ENCODE measurements at places on chromosomes 3 and 15. TPM values are rescaled to one million over a fixed set of nuclear protein-coding genes. Genes with fewer than 3 reads are reported as not detected.

The LYZL4 gene
- not detected for total RNA-seq

The C3orf18 gene
- 30.9 TPM for total RNA-seq

The PDZRN3 gene
- total RNA-seq, result 26.0 TPM

The TTLL13 gene
- not detected for total RNA-seq

The TSEN2 gene
- 13.9 TPM for total RNA-seq

The MED12L gene
- total RNA-seq, result 1.0 TPM

The SEMA3G gene
- 0.13 TPM for total RNA-seq

The FRMD5 gene
- total RNA-seq, result 10.0 TPM

The TUSC7 gene
- total RNA-seq, result not detected

The SLC38A3 gene
- total RNA-seq, result not detected

The NT5DC2 gene
- total RNA-seq, result 117 TPM

The PLSCR4 gene
- 119 TPM for total RNA-seq

The OR5K4 gene
- total RNA-seq, result not detected

The DNASE1L3 gene
- total RNA-seq, result 0.07 TPM

The CEMIP gene
- total RNA-seq, result 994 TPM

The FGD5 gene
- total RNA-seq, result 0.20 TPM

The ZBED2 gene
- total RNA-seq, result not detected

The INSYN1 gene
- 3.3 TPM for total RNA-seq

The SPG21 gene
- 87.0 TPM for total RNA-seq

The DCLK3 gene
- 0.59 TPM for total RNA-seq

The KLF15 gene
- total RNA-seq, result 1.1 TPM

The ZIC1 gene
- 0.03 TPM for total RNA-seq

The MESP2 gene
- total RNA-seq, result 0.66 TPM

The PPARG gene
- total RNA-seq, result 25.3 TPM

The GHSR gene
- total RNA-seq, result not detected
